ENCODE measurements at places on chromosomes 3 and 15. TPM values are rescaled to one million over a fixed set of nuclear protein-coding genes. Genes with fewer than 3 reads are reported as not detected.

GRCh38 chr15:90221246-90221900 is 12.4 kb downstream of the CIB1 start:
- peak; percentile 83 for DNase-seq

MFGE8 gene
- 104 TPM for polyA plus RNA-seq

DNA sequence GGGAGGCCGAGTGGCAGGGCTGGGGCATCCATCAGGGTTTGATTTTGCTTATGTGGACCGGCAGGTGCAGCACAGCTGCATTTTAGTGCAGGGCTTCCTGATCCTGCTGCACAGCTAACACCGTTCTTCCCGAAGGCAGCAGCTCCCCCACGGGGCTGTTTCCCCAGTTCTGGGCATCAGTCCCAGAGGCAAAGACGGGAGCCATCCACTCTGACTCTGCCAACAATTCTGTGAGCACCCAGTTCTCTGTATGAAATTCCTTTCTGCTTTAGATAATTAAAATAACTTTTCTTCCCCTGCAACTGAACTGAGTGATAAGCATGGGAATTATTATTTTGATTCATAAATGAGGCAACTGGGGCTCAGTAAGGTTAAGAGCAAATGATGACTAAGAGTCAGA is 262.9 kb upstream of the ATP10A start:
- DNase-seq = no peak

DNA sequence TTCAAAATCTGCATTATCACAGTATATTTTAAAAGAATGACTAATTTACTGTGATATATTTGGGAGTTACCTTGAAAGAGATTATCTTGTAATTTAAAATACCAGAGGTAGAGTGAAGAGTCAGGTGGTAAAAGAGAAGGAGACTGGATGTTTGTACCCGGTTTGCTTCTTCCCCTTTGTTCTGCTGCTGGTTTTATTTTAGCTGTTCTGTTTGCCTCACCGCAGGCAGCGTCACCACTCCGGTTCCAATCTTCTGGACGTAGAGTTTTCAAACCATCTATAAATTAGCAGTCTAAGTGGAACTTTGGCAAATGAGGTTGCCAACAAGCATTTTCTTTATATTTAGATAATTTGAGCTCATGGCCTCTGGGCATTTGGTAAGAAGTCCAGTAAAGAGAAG is 38.2 kb downstream of the PPARG start:
- DNase-seq = no peak

- no peak for DNase-seq
Observed at GRCh38 chr15:98896802-98897732, 110.5 kb downstream of the PGPEP1L start.

DNA sequence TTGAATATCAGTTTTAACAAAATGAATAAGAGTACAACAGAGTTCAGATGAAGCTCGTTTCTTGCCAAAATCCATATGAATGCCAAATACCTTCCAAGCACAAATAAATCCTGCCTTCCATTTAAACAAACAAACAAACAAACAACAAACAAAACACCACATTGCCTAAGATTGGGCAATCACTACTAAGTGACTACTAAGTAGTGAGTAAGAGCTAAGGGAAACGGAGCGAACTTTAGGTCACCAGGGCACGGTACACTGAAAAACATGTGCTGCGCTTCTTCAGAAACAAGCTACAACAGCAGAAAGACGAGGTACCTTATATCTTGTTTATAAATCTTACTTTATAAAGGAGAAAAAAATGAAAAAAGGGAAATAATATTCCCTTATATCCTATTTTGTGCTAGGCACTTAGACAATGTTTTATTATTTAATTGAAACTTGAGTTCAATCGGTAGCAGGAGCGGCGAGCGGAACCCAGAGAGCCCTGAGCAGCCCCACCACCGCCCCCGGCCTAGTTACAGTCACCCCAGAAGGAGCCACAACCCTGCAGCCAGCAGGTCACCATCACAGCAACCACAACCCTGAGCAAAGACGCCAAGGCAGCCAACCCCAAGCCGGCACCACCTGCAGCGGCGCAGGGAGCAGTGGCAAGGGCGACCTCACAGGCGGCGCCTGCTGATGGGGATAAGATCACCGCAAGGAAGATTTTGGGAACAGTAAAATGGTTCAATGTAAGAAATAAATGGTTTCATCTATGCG is 216.9 kb downstream of the ZBTB20 start:
- no peak for DNase-seq

CHRM5 gene
- polyA plus RNA-seq = not detected

NLGN1 gene
- polyA plus RNA-seq = 1.8 TPM

DNA sequence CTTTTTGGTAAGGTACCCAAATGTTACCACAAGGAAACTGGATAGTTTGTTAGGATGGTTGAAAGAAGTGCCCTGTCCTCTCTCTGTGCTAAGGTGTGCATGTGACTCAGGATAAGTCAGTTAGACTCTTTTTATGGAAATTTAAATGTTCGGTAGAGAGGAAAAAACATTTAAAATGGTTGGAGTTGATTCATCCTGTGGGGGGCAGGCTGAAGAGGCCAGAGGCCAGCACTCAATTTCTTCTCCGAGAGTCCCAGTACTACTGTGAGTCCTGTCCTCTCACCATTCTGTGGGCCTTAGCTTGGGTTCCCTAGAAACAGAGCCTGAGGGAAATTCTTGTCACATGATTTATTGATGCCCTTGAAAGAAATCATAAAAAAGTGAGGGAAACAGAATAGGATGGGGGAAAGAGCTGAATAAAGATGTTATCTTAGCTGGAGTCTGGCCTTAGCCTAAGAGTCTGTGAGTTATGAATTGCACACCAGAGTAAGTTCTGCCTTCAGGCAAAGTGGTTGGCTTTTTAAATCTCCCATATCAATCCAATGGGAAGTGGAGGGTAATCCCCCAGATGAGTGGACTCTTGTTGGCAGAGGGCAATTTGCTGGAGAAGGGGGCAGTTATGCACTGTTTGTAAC is 106.5 kb upstream of the GALNT15 start:
- no peak for DNase-seq

GOLGA8J gene
- polyA plus RNA-seq = not detected

DNAJC19 gene
- polyA plus RNA-seq = 32.4 TPM

- no peak for DNase-seq
Observed at GRCh38 chr15:75929799-75930565, 26.3 kb downstream of the FBXO22 start.
